Effector CD4-positive, alpha-beta T cell (primary cell): ENCODE measurements at places on chromosomes 2 and 18.

DNA sequence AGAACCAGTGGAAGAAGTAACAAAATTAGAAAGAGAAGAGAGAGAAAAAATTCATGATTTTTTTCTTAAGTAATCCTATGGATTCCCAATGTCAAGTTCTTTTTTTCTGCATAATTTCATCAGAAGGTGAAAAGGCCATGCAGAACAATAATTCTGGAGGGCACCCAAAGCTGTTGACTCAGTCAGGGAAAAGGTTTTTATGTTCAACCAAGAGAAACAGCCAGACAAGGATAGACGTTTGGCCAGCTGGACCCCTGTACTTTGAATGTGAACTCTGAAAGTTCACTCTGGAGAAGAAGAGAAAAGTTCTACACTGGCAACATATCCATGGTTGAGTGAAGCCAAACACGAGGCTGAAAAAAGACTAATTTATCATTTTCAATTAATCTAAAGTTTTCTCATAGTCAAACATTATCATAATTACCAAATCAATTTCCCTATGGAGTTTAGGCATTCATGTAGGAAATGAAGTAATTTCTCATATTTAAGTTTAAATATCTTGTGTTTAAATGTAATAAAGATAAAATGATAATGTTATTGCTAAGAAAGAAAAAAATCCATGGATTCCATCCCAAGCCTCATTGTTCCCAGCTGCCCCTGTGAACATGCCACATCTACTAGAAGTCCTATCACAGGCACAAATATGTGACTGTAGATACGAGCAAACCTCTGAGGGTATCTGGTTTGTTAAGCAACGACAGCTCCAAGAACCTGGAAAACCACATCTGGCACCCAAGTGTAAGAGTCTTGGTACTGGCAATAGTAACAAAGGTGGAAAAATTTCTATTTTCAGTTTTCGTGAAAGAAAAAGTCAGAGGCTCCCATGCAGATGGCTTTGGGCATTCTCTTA, 742.7 kb upstream of the ACVR2A start:
- DNase-seq = no peak

- no peak for DNase-seq
Observed at GRCh38 chr18:3132700-3133099, 87.1 kb downstream of the MYOM1 start.

GRCh38 chr18:42530276-42530675, 575.2 kb downstream of the PIK3C3 start:
- DNase-seq = no peak

- DNase-seq = no peak
Observed at GRCh38 chr2:21104030-21104660, 19.6 kb upstream of the TDRD15 start.

DNA sequence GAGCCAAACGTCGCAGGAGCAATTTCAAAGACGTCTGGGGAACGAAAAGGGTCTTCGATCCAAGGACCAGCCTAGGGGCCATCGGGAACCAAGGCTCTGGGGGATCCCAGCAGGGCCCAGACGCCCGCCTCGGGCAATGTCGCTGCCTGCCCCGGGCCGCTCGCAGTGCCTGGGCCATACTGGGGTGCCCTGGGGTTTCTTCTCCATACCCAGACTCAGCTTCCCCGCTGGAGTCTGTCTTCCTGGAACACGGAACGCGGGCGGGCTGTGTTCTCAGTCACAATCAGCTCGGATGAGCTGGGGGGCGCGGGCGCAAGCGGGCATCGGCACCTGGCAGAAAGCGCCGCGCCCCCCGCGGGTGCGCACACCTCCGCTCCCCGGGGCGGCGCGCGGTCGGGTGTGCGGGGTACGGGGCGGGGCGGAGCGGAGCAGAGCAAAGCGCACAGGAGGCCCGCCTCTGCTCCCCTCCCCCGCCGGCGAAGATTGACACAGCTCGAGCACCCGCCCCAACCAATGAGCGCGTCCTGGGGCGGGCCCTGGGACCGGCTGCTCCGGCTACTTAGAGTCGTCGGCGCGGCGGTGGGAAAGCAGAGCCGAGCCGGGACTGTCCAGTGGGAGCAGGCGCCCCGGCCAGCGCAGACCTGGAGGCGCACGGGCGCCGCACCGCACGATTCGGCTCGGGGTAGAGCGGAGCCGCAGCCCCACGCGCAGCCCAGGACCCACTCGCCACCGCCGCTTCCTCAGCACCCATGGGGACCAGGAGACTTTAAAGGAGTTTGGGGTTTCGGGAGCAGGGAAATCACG, at the start of gene LRATD1:
TSS of gene LRATD1 (plus strand) at position 585 of the 804 bp plus-strand sequence. CDS start 1,263 bp downstream, outside the sequence.
- no peak for DNase-seq

GRCh38 chr18:10138719-10139118, 224.9 kb downstream of the VAPA start:
- DNase-seq = no peak

DNA sequence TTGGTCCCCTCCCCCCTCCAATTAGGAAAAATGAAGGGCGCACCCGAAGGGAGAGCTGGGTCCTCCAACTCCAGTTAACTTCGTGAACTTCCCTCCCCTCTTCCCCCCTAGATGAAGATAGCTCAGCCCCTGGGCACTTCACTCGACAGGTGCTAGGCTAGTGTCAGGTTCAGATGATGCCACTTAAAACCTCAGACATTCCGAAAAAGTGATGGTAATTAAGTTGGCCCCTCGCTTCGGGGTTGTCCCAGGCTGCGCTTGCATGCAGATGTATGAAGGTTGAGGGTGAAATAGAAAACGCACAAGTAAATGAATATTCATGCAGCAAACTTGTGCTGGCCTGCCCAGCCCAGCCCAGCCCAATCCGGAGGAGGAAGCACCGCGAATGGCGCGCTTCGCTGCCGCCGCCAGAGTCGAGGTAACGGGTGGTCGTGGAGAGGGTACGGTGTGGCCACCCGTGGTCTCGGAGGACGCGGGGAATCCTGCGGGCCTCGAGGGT, 3.0 kb upstream of the GBX2 start:
- no peak for DNase-seq

- no peak for DNase-seq
Observed at GRCh38 chr18:76764291-76764901, 58.0 kb upstream of the ZNF236 start.

DNA sequence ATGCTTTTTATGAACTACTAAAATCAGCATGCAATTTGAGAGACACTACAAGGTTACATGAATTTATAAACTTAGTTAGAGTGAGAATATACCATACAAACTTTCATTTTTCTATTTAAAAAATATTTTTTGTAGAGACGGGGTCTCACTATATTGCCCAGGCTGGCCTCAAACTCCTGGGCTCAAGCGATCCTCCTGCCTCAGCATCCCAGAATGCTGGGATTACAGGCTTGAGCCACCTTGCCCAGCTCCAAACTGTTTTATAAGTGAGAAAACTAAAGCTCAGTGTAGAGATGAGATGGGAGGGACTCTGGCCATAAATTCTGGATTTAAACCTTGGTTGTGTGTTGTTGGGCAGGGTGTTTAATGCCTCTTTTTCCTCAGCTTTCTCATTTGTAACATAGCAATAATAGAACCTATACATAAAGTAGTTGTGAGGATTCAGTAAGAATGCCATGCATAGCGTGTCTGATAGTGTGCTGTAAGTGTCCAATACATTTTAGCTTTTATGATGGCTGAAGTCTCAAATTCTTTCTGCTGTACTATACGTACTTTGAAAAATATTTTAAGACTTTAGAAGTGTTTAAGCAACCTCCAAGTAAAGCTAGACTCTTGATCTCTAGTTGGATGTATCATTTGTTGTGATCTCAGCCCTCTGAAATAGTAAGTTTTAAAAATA, 9.7 kb downstream of the CAB39 start:
- no peak for DNase-seq

- no peak for DNase-seq
Observed at GRCh38 chr2:207600231-207600630, 25.0 kb downstream of the METTL21A start.

DNA sequence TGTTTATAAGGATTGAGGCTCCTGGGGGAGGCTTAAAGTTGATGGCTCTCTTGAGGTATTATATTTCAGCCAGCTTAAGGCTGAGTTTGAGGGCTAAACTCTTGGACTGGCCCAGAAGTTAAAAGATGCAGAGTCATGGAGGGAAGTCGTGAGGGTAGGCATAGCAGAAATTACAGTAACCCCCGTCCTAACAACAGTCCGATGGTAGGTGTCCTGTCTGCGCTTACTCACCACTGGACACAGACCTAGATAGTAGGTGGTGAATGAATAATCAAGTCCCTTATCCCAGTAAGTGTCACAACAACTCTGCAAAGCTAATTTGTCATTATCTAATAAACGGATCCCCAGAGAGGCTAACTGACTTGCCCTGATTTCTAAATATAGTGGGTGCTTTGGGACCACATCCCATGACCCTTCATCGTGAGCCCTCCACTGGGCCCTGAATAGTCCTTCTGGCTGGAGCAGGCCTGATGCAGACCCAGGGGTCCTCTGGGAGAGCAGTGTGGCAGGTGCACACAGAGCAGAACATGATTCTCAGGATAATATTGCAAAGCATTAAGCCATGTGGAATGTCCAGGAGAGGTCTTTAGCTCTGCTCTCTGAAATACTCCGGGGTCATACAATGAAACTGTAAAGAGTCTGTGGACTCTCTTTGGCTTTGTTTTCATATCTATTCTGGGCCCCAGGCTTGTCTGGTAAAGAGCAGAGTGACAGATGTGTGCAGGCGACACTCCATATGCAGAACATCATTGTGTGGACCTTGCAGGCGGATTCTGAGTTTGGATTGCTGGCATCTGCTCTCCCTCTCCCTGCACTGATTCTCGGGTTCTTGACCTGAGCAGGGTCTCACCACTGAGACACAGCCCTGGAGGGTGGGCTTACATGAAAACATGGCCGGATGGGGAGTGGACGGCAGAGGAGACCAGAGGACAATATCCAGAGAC, 98.1 kb downstream of the RNF144A start:
- no peak for DNase-seq

DNA sequence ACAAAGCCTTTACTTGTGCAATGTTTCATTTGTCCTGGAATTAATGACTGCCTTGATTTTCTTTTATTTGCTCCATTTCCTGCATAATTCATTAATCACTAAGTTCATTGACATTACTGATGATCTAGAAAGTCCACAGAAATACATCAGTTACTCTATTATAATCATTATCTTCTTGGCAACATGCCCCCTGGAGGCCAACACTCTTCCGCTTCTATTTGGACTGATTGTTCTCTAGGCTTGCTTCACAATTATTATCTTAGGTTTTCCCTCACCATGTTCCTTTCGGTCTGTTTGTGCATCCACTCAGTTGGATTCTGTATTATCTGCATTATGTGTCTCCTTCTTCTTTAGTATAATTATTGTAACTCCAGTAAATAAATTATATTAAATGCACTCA, 461.0 kb upstream of the CDH2 start:
- no peak for DNase-seq

GRCh38 chr2:222284466-222284865, 14.3 kb downstream of the PAX3 start:
- no peak for DNase-seq

- no peak for DNase-seq
Observed at GRCh38 chr2:124339709-124340108, 314.6 kb downstream of the CNTNAP5 start.
